ENCODE measurements at places on chromosomes 1 and 21.

GRCh38 chr1:1399872-1400575 lies 889 bp upstream of the CCNL2 start:
- DNase-seq = no peak

DNA sequence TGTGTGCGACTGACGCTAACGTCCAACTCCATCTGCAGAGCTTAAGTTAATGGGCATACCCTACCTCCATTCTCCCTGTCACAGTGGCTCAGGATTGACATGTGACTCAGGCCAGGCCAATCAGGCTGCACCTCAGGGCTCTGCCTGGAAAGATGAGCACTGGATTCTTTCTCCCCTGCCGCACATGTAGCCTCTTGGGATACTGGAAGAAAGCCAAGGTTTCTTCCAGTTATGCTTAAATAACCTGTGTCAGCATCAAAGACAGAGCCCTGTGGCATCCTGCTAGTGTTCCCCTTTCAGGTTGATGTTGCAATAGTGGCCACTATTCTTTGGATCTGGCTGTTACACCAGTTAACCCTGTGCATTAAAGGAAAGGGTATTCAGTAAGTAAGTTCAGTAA lies 55.0 kb upstream of the SYT6 start:
- no peak for DNase-seq

DNA sequence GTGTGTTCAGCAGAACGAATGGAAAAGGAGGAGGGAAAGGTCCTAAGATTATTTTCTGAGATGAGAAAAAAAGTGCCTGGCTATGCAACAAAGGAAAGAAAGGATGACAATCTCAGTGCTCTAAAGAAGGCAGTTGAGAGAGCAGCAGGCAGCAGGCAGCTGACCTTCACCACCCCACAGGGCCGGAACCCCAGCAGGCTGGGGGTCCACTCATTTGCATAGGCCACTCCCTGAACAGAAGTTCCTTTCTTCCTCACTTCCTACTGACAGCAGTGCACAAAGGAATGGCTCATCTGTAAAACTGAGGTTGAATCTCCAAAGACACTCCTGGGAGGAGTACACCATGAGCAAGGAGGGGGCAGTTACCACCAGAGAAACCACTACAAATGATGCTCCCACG lies 41.4 kb upstream of the TNR start:
- DNase-seq = no peak

DNA sequence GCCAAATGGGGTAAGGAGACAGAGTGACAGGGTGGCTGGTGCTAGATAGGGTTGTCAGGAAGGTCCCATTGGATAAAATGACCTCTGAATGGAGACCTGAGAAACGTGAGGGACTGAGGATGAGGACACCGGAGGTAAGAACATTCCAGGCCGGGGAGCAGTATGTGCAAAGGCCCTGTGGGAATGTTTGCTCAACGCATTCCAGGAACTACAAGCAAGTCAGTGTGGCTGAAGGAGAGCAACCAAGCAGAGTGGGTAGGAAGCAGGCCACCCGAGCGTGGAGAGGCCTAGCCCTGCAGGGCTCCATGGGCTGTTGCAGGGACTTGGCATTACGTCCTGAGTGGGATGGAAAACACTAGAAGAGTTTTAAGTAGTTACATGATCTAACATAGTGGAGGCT lies 185.6 kb downstream of the ZBTB18 start:
- no peak for DNase-seq

GRCh38 chr1:28668956-28669723 lies 556 bp downstream of the GMEB1 start:
- DNase-seq = peak; percentile 22

GRCh38 chr1:48670234-48671020 lies 106.3 kb downstream of the BEND5 start:
- no peak for DNase-seq

GRCh38 chr1:7953850-7954609 lies 7.5 kb upstream of the PARK7 start:
- DNase-seq = peak; percentile 89

DNA sequence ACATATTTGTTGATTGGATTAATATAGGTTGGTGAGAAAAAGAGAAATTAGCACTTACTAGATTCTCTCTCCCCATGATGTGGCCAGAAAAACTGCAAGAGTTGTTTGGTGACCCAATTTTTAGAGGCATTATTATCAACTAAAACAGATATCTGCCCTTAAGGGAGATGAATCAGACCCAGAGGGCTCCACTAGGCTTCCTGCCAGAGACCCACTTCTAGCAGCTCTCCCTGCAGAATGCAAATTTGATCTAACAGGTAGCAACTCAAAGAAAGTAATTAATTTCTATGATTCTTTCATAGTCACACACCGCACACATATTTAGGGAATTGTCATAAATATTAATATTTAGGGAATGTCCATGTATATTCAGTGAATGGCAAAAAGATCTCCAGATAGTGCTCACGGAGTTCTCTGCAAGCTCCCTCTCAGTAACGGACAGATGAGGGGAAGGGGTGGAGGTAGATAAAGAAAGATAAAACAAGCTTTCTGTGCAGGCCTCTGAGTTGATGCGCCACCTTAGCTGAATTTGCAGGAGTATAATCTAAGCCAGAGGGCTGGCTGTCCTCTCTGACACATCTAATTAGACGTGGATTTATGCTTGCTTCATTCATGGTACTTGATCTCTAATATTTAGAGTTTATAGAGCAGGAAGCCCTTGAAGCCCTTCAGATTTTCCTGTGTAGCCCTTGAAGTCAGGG lies 84.1 kb upstream of the CCDC190 start:
- no peak for DNase-seq

DNA sequence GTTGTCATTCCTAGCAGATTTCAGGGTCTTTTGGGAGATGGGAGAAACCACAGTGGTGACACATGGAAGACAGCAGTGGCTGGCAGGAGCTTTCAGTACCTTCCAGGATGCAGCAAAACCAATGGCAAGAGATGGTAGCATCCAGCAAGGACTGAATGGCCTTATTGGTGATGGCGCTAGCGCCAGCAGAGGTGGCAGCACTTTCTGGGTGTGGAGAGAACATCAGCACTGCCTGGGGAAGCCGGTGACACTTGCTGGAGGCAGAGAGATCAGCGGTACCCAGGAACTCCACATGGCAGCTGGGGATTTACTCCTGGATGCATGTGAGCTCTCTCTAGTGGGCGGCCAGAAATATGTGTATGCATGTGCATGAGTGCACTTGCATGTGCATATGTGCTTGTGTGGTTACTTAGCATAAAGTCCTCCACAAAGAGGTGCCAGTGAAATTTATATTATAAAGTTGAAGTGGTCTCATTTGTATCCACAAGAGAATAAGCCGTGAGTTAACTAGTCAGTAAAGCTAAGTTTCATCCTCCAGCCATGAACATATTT lies 364.7 kb downstream of the LMX1A start:
- no peak for DNase-seq
